Hypothalamus (tissue), 51 donors: ENCODE measurements at places on chromosomes 5 and 9.
A peak's percentile ranks its signal among the peaks of the same experiment; 100 is the strongest.

GRCh38 chr5:71537687-71538086 lies 49.5 kb upstream of the MCCC2 start:
- no peak for DNase-seq

- DNase-seq, result no peak
Measured at GRCh38 chr5:83007755-83008154, 69.4 kb downstream of the TMEM167A start.

DNA sequence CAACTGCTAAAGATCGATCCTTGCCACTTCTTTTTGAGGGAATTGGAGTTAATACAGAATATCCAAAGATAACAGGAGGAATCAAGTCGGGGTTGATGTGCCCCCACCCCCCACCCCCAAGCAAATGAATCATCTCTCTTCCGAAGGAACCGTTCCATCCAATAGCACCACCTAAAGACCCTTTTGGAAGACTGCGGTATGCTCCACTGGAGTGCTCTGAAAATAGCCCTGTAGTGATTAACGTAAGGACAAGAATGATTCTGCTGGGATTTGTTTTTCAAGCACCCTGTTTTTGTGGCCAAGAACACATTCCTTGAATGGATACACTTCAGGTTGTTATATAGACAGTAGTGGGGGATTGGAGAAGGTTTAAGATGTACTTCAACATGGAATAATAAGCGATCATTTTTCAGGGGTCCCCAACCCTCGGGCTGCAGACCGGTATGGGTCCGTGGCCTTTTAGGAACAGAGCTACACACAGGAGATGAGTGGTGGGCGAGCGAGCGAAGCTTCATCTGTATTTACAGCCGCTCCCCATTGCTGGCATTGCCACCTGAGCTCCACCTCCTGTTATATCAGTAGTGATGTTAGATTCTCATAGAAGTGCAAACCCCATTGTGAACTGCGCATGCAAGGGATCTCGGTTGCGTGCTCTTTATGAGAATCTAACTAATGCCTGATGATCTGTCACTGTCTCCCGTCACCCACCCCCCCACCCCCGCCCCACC lies 44.5 kb upstream of the TMEM252 start:
- no peak for DNase-seq

GRCh38 chr9:92115071-92115858 lies at the start of gene SPTLC1:
TSS of gene SPTLC1 (minus strand) at chr9:92115413. CDS start at chr9:92115370, 43 bp downstream.
- DNase-seq, result peak; percentile 91

DNA sequence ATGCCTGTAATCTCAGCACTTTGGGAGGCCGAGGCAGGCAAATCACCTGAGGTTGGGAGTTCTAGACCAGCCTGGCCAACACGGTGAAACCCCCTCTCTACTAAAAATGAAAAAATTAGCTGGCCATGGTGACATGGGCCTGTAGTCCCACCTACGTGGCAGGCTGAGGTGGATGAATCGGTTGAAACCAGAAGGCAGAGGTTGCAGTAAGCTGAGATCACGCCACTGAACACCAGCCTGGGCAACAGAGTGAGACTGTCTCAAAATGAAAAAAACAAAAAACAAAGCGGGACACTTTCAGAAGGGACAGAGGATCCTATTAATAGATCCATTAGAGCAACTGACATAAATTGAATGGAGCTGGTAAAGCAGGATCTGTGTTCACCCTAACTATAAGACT lies 89.6 kb upstream of the SGCD start:
- DNase-seq, result no peak

GRCh38 chr9:91056486-91056885 lies 254.9 kb downstream of the SYK start:
- no peak for DNase-seq

- DNase-seq, result no peak
Measured at GRCh38 chr5:97096191-97096590, 46.2 kb downstream of the LIX1 start.

- no peak for DNase-seq
Measured at GRCh38 chr5:98989727-98990126, 60.9 kb upstream of the CHD1 start.

GRCh38 chr5:145834554-145834916 lies 607 bp downstream of the PRELID2 start:
- no peak for DNase-seq

DNA sequence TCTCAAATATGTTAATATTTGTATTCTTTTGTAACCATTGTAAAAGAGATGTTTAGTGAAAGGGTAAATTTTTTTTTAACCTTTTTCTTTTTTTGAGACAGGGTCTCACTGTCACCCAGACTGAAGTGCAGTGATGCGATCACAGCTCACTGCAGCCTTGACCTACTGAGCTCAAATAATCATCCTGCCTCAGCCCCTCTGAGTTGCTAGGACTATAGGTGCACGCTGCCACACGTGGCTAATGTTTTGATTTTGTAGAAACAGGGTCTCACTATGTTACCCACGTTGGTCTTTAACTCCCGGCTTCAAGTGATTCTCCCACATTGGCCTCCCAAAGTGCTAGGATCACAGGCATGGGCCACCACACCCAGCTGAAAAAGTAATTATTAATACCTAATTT lies 58.0 kb upstream of the CDK5RAP2 start:
- DNase-seq, result no peak

- DNase-seq, result no peak
Measured at GRCh38 chr5:94326586-94326985, 291.8 kb downstream of the KIAA0825 start.

DNA sequence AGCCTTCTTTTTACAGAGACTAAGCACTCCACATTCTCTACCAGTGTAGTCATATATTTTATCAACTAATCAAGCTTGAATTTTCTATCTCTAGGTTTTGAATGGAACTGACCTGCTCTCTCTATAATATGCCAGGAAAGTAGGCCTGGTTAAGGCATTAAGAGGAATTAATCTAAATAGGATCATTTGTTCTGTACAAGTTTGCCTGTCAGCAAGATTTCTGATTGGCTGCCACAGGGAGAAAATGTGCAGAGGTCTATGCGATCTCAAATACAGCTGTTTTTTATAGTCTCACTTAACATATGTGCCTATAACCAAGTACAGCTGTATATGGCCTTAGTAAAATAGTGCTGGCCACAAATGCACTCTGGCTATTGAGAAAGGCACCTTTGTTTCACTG lies 418.8 kb downstream of the KDM4C start:
- no peak for DNase-seq

DNA sequence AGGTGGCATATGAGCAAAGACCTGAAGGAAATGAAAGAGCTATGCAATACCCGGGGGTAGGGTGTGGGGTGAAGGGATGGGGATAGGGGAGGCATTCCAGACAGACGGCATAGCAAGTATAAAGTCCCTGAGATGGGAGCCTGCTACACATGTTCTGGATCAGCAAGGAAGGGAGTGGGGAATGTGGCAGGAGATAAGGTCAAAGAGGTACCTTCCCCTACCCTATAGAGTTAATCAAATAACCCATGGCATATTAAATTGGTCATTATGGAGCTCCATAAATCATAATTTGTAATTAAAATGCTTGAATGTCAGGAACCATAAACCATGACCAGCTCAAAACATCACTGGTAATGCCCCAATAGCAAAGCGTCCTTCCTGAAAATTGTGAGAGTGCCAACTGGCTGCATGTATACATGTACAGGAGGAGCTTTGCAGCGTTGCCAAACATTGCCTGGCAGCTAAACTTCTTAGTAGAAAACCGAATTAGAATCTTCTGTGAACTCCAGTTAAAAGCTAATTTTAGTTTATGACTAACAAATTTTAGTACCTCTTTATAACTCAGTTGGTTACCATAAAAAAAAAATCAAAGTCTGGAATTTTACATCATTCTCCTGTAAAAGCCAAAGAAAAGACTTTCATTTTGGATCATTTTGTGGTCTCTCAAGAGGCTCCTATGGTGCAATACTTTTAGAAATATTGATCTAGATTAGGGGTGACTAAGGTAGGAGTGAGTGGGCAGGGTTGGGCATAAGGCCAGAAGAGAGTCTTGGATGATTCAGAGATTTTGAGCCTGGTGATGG lies 4.7 kb downstream of the DNAI1 start:
- no peak for DNase-seq

DNA sequence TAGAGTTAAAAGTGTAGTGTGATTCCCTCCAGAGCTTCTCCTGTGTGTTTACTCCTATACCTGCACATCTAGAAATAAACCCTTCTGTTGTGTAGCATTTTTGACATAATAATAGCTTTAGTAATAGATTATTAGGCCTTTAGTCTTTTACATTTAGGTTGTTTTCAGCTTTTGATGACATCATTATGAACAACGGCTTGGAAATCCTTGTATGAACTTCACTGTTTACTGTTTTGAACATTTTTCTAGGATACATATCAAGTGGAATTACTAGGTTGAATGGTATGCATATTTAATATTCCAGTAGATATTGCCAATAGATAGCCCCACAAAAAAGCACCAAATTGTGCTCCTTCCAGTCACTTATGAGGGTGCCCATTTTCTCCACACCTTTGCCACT lies 174.0 kb downstream of the ARHGAP26 start:
- DNase-seq, result no peak

- DNase-seq, result no peak
Measured at GRCh38 chr5:145797336-145797735, 37.8 kb downstream of the PRELID2 start.

DNA sequence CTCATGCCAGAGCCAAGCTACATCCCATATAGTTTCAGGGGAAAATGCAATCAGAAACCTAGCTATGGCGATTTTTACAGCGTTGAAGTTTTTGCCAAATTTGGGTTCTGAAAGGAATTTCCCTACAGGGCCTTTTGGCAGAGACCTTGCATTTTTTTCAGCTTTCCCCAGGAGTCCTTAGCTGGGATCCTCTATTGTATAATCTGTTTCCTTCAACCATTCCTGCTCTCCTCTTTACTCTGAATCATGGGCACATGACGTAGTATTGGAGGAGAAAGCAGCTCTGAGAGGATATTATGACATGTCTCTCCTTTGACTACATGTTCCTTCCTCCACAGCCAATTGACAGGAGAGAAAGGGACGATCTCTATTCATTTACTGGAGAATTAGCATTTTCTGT lies 118.5 kb upstream of the ERCC6L2 start:
- no peak for DNase-seq

DNA sequence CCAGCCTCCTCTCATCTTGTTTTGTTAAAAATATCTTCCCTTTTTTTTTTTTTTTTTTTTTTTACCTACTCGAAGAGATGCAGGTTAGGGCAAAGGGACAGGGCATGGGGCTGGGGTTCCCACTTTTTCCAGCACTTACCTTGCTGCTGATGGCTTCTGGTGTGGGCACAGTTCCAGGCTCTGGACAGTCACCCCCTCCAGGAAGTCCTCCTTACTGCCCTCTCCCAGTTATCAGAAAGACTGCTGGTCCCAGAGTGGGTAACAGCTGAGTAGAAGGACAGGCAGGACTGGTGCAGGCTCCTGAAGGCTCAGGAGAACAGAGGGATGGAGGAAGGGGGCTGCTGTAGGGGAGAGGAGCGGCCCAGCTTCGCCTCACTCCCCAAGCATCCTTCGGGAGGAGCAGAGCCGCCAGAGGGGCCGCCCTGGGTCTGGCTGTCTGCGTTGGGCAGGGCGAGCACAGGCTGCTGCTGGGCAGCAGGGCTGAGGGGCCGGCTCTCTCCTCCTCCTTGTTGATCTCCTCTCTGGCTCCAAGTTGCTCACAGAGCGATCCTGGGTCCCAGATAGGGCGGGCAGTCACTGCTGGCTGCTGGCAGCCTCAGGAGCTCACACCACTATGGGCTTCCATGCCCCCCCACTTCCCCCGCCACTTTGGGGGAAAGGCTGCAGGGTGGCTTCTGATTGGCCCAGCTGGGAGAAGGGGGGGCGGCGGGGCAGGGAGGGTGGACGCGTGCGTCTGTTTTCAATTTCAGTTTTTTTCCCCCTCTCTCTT lies at the start of gene PDGFRB:
Gene PDGFRB, minus strand, starts transcription at position 588 of the 769 bp plus-strand sequence. CDS start 18,798 bp downstream, outside the sequence.
- peak; percentile 90 for DNase-seq

GRCh38 chr5:155529362-155529761 lies 515.8 kb downstream of the KIF4B start:
- DNase-seq, result no peak

- no peak for DNase-seq
Measured at GRCh38 chr5:158463938-158464337, 605.0 kb upstream of the CLINT1 start.

DNA sequence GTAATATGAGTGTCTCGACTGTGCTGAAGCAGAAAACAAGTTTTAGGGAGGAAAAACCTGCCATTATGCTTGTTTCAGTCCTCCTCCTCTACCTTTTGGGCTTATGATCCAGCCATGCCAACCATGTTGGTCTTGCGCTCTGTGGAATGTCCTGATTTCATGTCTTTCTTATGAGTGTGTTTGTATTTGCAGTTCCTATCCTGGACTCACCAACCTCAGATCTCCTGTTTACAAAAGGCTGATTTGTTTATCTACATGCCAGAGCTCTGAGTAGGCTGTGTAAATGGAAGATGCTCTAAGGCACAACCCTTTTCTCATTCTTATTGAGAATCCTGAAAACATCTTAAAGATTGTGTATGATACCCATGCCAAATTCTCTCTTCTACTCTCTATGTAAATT lies 138.6 kb downstream of the ARHGEF28 start:
- no peak for DNase-seq

- DNase-seq, result no peak
Measured at GRCh38 chr9:107422189-107423185, 67.1 kb downstream of the KLF4 start.

GRCh38 chr9:130220352-130220751 lies 45.2 kb upstream of the HMCN2 start:
- no peak for DNase-seq

GRCh38 chr9:479304-479970 lies 264.8 kb downstream of the DOCK8 start:
- no peak for DNase-seq

- DNase-seq, result no peak
Measured at GRCh38 chr9:2459756-2460155, 161.8 kb upstream of the VLDLR start.

- DNase-seq, result no peak
Measured at GRCh38 chr9:94875300-94876020, 149.0 kb downstream of the AOPEP start.

DNA sequence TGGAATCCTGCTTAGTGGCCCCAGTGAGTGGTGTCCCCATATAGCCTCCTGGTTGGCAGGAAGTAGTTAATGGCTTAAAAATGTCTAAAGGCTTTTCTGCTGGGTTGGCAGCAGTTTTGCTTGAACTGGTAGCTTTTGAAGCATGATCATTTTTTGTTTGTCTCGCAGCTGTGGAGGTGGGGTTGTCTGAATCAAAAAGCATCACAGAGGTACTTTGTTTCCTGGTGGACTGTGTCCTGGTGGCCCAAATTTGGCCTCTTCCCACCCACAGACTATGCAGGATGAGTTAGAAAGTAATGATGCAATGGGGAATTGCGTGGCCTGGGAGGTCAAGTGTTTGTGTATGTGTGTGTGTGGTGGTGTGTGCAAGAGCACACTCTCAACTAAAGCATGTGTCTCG lies 322.7 kb downstream of the ARHGEF28 start:
- no peak for DNase-seq

GRCh38 chr5:117102591-117102990 lies 528.0 kb upstream of the SEMA6A start:
- no peak for DNase-seq

- DNase-seq, result no peak
Measured at GRCh38 chr5:96172436-96172835, 210.8 kb upstream of the ELL2 start.

- no peak for DNase-seq
Measured at GRCh38 chr9:7166074-7166473, 408.3 kb downstream of the KDM4C start.
